ENCODE measurements at places on chromosomes 16 and 17.

DNA sequence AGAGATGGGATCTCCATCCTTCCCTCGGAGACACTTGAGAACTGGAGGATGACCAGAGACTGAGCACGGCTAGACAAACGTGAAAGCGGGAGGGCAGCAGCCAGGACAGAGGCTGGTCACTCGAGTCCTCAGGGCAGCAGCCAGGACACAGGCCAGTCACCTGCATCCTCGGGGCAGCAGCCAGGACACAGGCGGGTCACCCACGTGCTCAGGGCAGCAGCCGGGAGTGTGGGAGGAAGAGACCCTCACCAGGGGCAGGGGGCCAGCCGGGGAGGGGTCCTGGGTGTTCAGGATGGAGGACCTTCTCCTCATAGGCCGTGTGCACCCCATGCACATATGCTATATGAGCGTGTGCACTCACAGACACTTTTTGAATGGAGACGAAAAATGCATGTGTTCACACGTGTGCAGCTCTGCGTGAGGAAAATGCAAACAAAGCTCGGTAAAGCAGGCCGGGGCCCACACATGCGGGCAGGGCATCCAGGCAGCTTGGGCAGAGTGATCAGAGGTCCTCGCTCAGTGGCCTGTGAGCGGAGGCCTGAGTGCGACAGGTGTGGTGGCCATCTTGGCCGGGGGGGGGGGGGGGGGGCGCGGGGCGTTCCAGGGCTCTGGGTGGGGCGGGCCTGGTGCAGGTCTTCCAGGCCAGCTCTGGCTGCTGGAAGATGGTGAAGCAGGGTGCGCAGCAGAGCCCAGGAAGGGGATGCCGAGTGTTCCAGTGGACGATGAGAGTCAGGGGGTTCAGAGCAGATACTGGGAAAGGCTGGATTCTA is 26.7 kb downstream of the ZNF469 start:
- no peak for DNase-seq

GRCh38 chr17:1280652-1281051 is 1.2 kb downstream of the TRARG1 start:
- DNase-seq: no peak

GRCh38 chr16:26709175-26709574 is 357.6 kb upstream of the C16orf82 start:
- no peak for DNase-seq

- DNase-seq: no peak
Observed at GRCh38 chr17:81471818-81472456, 40.7 kb downstream of the ACTG1 start.

DNA sequence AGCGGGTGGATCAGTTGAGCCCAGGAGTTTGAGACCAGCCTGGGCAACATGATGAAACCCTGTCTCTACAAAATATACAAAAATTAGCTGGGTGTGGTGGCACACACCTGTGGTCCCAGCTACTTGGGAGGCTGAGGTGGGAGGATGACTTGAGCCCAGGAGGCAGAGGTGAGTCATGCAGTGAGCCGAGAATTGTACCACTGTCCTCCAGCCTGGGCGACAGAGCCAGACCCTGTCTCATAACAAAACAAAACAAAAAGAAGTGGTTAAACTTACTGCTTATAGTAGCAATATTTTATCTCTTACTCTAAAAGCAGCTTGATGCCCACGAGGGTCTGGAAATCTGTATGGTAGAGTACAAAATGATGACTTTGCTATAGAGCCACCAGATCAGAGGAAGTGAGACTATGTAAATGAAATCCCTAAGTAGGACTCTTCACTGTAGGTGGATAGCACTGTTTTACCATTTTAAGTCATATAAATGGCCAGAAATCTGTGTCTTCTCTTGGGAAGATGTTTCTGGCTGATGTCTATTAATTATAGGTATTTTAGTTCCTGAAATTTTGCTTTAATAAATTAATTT is 60.4 kb upstream of the MRC2 start:
- DNase-seq: no peak

DNA sequence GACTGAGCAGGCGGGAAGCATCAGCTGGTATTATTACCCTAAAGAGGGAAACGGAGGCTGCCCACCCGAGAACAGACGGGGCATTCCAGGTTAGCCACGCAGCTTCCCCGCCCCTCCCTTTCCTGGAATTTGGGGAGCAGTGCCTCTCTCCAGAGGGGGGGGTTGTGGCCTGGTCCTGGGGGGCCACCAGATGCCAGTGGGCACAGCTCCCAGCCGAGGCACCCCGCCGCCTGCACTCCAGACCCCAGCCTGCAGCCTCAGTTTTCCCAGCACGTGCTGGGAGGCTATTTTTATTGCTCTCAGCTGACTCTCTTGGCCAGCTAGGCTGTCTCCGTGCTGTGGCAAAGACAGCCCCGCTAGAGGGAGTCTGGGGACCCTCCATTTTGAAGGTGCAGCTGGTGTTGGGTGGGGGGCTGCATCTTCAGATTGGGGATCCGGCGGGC is 62.7 kb upstream of the GSE1 start:
- no peak for DNase-seq

DNA sequence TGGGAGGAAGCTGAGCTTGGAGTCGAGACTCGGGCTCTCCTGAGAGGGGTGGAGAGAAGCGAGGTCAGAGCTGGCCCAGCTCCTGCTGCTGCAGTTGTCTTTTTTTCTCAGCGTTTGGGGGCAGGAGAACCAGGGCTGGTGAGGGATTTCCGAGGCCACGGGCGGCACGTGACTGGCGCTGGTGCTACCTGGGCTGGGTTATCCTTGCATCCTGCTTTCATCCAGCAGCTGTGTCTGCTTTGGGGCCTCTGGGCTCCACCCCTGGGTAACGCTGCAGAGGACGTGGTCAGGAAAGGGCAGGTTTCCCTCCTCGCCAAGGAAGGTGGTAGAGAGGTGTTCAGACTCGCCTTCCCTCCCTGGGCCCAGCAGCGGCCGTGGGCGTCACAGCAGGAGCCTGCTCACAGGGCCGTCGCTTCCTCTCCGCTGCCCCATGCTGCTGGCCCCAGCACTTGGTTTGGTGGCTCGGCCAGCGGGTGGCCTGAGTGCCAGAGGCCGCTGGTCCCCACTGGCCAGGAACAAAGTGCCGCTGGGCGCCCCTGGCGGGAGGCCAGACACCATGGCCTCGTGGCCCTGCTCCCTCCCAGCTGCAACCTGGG is 22.5 kb downstream of the GSE1 start:
- no peak for DNase-seq

DNA sequence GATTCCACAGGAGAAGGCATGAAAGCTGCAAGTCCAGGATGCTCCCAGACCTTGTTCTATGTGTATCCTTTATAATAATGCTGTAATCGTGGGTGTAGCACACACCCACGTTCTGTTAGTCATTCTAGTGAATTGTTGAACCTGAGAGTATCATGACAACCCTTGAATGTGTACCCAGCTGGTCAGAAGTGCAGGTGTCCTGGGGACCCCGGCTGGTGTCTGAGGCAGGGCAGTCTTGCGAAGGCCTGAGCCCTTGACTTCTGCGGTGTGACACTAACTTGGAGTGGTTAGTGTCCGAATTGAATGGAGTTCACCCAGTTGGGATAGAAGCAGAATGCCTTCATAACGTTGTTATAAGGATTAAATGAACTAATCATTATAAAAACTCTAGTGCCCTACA is 218.0 kb upstream of the TNRC6C start:
- DNase-seq: no peak
